GDM1 (cell line): ENCODE measurements at places on chromosomes 1 and 21.

GRCh38 chr1:47724432-47724999 is 272.7 kb downstream of the TRABD2B start:
- no peak for DNase-seq

DNA sequence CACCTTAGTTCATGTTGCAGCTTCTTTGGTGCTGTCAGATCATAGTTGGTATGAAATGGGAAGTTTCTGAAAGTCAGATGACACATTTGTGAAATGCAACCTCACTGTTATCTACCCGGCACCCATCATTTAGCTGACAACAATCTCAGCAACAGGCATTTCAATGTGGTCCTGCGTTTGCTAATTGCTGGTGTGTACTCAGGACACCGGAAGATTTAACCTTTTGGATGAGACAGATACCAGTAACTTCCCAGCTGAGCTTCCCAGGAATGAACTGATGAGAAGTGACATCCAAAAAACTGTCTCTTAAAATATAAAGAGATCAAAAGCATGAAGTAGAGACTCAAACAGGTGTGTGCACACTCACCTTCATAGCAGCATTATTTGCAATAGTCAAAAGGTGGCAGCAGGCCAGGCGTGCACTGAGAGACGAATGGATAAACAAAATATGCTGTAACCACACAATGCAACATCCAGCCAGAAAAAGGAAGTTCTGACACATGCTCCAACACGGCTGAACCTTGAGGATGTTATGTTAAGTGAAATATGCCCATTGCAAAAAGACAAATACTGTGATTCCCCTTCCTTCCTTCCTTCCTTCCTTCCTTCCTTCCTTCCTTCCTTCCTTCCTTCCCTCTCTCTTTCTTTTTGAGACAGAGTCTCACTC is 7.9 kb upstream of the CLDN14 start:
- no peak for DNase-seq

DNA sequence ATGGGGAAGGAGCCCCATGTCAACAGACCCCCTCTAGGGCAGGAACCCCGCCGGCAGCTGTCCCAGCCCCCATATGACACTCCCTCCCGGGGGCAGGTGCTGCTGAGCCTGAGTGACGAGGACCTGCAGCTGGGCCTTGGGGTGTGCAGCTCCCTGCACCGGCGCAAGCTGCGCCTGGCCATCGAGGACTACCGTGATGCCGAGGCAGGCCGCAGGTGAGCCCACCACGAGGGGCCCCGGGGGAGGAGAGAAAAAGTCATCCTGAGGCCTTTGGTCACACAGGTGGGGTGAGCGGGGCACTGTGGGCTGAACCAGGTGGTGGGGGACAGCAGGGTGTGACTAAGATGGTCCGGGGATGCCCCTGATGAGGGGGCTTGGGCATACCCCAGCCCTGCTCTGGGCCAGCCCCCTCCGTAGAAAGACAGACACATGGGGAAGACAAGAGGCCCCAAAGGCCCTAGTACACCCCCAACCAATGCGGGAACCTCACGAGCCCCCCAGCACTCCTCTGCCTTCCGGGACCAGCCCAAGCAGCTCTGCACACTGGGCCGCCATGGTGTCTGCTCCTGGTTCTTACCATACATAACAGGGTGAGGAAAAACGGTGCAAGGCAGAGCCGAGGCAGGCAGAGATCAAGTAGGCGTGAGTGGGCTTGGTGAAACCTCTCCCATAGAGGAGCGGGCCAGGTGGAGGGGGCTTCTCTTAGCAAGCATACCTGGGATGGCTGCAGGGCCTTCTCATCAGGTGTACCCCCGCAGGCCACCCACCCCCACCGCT is 58.6 kb upstream of the TMEM51 start:
- DNase-seq = no peak

- DNase-seq = peak; percentile 40
Measured at GRCh38 chr1:159756397-159756796, 24.4 kb upstream of the DUSP23 start.

- no peak for DNase-seq
Measured at GRCh38 chr1:64478594-64479470, 8.9 kb downstream of the CACHD1 start.

DNA sequence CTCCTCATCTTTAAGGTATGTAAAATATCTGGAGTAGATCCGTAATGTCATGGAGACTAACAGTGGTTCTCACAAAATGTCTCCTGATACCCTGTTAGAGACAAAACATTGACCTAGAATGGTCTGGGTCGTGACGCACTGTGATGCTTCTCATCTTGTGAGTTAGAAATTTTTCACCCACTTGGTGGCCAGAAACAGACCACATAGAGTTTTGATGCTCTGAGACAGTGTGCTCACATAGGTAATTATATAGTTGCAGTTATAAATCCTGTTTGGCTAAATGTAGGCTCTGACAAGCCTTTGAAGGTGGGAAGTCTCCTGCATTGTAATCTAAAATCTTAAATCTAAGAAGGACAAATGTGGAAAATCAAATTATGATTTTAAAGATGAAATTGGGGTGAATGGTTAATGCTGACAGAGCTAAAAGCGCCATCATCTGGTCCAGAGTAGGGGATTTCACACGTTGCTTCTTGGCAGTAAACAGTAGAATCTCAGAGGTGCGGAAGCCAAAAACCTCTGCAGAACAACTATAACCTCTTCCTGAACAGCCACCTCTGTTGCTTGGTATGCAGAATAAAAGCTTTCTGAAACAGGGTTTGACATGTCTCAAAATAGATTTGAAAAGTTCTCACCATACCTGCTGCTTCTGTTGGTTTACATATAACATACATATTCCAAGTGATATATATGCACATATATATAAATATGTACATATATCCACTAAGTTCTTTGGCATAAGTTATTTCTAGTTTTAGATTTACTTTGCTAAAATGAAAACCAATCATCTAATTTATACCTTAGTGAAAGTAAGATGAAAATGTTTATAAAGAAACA is 17.1 kb downstream of the RPAP2 start:
- no peak for DNase-seq
